Stimulated activated CD8-positive, alpha-beta memory T cell treated with anti-CD3 and anti-CD28 coated beads, Interleukin-7, amount 100 ng/mL, for 48 hours (primary cell): ENCODE measurements at places on chromosomes 2 and 18.

GRCh38 chr2:226970362-226970761, 134.5 kb downstream of the RHBDD1 start:
- no peak for DNase-seq

DNA sequence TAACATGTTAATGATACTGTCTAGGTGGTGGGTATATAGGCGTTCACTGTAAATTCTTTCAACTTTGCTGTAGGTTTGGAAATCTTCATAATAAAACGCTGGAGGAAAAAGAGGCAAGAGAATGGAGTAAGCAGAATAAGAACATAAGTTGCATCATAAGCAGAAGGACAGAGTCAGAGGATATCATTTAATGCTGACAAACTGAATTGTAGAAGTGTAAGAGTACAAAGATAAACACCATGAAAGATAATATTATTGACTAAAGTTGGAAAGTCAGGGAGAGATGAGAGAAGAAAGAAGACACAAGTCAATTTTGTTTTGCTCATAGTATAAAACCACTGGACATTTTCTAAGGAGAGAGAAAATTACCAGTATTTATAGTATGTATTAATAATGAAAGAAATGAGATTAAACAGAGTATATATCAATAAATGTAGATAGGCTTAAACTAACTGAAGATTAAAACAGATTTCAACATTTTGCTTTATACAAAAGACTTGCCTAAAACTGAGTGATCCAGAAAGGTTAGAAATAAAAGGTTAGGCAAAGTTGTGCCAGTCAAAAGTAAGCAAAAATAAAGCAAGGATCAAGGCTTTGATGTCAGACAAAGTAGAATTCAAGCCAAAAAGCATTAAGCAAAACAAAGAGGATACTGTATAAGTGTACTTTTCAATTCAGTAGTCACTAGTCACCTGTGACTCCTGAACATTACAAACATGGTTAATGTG, 42.4 kb upstream of the VIT start:
- DNase-seq, result no peak

DNA sequence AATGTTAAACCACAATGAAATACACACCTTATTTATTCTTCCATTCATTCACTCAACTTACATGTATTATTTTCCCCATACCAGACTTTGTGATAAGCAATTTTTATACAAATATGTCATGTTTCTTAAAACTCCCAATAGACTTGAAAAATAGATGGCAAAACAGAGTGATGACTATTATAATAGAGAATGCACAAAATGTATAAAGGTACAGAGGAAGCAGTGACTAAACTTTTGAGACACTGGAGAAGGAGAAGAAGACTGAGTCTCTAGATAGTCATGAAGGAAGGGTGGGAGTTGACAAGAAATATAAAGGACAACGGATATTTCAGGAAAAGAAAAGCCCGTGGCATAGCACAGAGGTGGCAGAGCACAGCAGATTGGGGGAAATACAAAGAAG, 198.1 kb upstream of the SLC39A10 start:
- no peak for DNase-seq

DNA sequence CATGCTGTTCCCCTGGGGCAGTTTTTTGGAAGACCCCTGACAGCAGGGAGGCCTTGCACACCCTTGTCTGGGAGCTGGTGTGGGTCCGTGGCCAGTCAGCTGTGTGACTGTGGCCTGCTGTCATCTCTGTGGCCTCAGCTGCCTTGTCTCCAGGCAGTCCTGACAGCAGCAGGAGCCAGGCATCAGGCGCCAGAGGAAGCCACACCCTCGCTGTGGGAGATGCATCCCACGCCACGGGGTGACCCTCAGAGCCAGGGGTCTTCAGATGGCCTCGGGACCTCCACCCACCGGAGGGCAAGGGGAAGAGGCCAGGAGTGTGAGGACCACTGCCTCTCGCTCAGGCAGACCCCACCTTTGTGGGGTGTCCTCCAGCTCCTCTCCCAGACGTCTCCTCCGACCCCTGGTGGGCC, 5.0 kb downstream of the BOK start:
- no peak for DNase-seq

- no peak for DNase-seq
Measured at GRCh38 chr2:190333395-190333794, 10.0 kb upstream of the INPP1 start.

DNA sequence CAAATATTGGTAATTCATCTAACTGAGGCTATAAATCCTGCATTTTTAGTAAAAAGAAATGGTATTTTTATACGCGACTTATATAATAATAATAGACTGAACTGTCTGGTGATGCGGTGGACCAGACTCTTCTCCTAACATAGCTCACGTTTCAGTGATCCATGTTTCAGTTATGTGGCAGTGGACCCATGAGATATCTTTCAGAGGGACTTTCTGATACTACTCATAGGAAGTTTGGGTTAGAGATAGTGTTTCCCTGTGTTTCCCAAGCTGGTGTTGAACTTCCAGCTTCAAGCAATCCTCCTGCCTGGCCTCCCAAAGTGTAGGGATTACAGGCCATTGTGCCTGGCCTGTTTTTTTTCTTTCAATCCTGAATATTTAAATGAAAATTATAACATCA, 59.2 kb downstream of the KCTD1 start:
- no peak for DNase-seq

GRCh38 chr2:84850471-84850870, 30.4 kb downstream of the TRABD2A start:
- no peak for DNase-seq

DNA sequence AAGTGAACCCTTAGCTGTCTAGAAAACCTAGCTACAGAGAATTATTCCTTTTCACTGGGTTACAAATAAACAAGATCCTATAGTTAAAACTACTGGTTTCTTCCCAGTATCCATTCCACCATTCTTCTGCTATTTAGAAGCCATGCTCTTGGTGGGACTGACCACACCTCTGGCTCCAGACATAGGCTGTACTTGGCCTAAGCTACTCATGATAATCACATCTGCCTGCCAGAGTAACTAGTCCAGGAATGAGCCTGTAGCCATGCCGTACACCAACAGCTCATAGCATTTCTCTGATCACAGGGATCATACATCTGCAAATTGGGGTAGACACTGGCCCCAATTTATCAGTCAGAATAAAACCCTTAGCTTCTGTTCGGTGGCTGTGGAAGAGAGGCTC, 33.7 kb downstream of the NABP1 start:
- DNase-seq, result no peak

GRCh38 chr2:33522576-33522975, 46.1 kb downstream of the RASGRP3 start:
- no peak for DNase-seq

DNA sequence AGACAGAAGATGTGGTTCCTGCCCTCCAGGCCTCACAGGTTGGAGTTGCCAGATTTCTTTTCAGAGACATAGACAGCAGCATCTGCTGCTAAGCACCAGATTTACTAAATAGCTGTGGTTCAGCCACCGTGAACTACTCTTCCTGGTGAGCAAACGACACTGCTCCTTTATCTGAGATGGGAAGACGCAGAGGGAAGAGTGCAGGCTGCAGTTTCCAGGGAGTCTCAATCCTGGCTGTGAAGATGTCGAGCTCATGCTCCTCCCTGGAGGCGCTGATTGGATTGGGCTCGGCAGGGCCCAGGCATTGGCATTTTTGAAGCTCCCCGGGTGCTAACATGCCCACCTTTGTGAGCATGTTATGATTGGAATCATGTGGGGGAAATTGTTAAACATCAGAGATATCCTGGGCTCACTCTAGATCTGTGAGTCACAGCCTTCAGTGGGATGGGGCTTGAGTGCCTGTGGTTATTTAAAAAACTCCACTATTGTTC, 314.8 kb downstream of the TSN start:
- DNase-seq, result no peak

DNA sequence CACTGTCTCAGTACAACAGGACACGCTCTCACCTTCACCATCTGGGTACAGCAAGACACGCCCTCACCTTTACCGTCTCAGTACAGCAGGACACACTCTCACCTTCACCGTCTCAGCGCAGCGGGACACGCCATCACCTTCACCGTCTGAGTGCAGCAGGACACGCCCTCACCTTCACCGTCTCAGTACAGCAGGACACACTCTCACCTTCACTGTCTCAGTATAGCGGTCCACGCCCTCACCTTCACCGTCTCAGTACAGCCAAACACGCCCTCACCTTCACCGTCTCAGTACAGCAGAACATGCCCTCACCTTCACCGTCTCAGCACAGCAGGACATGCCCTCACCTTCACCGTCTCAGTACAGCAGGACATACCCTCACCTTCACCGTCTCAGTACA, 109.9 kb upstream of the CTDP1 start:
- no peak for DNase-seq

- no peak for DNase-seq
Measured at GRCh38 chr2:48229063-48229462, 300.9 kb upstream of the STON1 start.

- no peak for DNase-seq
Measured at GRCh38 chr18:25896178-25896780, 194.1 kb downstream of the SS18 start.

DNA sequence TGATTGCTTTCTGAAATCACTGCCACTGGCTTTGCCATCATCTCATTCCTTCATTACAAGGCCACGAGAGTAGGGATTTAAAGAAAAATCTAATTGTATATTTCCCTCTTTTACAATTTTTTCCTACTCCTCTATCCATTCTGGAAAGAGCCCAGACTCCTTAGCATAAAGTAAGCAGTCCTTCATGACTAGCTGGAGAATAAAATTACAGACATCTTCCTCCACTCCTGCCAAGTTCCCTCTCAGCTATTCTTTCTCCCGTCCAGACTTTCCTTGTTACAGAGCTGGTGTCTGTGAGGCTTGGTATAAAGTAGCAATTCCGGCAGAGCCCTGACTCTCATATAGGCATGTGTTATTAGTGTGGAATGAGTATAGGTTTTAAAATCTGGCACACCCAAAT, 806.8 kb downstream of the PLCL1 start:
- DNase-seq, result no peak
